Body of pancreas (tissue), 4 donors: ENCODE measurements at places on chromosomes 5 and 9. TPM values are rescaled to one million over a fixed set of nuclear protein-coding genes. Genes with fewer than 3 reads are reported as not detected.

GRCh38 chr5:34905564-34905963 is 9.7 kb downstream of the RAD1 start:
- DNase-seq = no peak

- DNase-seq = no peak
Observed at GRCh38 chr9:92098638-92099037, 16.6 kb downstream of the SPTLC1 start.

DNA sequence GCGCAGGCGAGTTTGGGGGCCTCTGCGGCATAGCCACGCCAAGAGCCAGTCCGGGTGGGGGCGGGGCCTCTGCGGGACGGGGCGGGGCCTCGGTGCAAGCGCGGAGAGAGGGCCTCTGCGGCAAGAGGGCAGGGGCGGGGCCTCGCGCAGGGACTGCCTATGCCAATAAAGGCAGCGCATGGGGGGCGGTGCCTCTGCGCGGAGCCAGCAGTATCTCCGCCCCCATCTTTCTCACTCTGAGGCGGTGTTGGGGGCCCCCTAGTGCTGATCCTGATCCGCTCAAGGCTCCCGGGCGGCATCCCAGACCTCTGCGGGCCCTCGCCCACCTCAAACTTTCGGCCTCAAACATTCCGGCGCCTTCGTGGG is 9.2 kb upstream of the GPRIN1 start:
- peak; percentile 44 for DNase-seq

DNA sequence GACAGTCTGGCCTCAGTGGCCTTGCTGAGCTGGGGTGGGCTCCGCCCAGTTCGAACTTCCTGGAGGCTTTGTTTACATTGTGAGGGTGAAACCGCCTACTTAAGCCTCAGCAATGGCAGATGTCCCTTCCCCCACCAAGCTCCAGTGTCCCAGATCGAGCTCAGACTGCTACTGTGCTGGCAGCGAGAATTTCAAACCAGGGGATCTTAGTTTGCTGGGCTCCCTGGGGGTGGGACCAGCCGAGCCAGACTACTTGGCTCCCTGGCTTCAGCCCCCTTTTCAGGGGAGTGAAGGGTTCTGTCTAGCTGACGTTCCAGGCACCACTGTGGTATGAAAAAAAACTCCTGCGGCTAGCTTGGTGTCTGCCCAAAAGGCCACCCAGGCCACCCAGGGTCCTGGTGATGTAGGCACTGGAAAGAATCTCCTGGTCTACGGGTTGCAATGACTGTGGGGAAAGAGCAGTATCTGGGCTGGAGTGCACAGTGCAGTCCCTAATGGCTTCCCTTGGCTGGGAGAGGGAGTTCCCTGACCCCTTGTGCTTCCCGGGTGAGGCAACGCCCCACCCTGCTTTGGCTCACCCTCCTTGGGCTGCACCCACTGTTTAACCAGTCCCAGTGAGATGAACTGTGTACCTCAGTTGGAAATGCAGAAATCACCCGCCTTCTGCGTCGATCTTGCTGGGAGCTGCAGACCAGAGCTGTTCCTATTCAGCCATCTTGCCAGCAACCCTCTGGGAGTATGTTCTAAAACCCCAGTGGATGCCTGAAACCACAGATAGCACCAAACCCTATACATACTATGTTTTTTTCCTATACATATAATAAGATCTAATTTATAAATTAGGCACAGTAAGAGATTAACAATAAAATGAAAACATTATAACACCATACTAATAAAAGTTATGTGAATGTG is 95.5 kb downstream of the TMEM161B start:
- no peak for DNase-seq

GRCh38 chr9:7935681-7936080 is 136.1 kb upstream of the DMAC1 start:
- DNase-seq = no peak

DNA sequence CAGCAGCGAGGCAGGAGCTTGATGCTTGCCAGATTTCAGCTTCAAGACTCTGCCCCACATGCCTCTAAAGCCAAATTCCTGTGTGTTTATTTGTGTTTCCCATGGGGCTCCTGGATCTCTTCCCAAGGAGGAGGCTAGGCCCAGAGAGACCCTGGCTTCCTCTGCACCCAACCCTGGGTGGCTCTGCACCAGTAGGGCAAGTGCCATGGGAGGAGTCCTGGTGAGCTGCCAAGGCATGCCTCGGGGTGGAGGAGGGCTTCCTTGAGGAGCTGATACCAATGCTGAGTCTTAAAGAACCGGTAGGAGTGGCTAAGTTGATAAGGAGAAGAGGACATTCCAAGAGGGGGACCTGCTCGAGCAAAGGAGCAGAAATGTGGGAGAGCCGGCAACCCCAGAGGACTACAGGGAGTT is 6.8 kb upstream of the TIFAB start:
- no peak for DNase-seq

DNA sequence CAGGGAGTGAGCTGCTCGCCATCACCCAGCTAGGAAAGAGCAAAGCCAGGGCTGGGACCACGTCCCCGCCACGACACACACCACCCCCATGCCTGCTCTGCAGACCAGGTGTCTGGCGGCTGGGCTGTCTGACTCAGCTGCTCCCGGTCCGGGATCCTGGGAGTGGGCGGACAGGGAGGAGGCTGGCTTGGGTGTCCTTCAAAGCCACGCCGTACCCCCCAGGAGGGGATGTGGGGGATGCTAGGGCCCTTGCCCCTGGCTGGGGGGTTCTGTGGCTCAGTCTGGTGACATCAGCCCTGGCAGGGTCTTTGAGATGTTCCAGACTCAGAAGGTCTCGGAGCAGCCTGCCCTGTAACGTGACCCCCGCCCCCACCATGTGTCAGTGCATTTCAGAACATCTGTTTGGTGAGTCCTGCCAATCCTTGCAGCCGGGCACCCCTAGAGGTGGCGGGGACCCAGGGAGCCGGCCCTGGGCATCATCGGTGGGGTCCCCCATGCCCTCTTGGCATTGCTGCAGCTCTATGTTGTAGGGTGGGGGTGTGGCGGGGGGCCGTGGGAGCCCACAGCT is 62.3 kb downstream of the HMCN2 start:
- no peak for DNase-seq

DNA sequence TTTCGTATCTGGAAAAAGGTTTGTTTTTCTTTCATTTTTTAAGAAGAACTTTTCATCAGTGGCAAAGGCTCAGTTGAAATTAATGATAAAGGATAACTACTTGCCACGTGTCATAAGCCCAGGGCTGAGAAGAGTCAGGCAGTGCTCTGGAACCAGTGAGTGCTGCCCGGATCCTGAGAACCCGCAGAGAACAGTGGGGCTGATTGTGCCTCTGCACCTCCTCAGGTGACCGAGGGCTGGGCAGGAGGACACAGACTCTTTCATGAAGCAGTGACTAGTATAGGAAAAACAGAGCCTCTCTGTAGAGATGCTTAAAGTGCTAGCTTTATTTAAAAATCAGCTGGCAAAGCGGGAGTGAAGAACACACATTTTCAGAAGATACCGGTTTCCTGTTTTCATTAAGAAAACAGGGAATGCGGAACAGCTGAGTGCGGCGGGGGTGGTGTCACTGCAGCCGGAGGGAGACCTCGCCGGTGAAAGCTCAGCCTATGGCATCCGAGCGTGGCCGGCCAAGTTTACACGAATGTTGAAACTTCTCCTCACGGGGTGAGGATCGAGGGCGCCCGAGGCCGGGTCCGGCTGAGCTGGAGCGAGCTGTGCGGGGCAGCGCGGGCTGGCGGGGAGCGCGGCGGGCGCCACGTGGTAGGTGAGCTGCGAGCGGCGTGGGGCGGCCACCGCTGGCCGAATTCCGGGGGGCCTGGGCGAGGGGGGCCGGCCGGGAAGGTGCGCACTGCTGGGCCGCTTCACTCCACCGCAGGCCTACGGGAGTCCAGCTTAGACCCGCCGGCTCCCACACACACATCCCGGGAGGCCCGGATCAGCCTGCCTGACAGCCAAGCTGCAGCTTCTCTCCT is 134.7 kb upstream of the DMRT1 start:
- peak; percentile 75 for DNase-seq

GRCh38 chr5:86124333-86124732 is 493.4 kb upstream of the COX7C start:
- DNase-seq = no peak

DNA sequence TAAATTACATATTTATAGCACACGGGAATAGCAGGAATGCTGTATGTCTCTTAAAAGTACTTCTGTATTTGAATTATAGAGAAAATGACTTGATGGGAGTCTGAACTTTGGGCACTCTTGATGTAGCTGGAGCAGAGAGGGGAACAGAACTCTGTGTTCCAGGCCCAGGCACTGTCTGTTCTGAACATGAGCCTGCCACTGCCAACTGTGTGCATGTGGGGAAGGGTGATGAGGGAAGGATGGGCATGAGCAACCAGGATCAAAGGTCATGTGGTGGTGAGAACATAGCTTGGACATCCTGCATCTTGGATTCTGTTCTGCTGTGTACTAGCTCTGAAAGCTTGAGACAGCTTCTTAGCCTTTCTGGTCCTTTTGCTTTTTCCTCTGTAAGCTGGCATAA is 16.4 kb upstream of the ZBED3 start:
- DNase-seq = no peak

DNA sequence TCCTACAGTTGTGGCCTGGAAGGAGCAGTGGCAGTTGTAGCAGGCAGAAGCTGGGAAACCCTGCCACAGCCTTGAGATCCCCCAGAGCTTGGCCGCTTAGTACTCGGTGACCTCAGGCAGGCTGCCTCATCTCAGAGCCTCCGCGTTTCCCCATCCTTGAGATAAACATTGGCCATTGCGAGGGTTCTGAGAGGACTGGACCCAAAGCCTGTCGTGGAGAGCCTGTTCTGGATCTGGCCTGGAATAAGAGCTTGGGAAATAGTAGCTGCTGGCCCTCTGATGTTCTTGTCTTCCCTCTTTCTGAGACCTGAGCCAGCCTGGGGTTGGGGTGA is 1.3 kb downstream of the MIGA2 start:
- DNase-seq = no peak

GRCh38 chr5:139898981-139899380 is 103.4 kb downstream of the PSD2 start:
- DNase-seq = no peak

GRCh38 chr5:174571662-174572397 is 152.6 kb upstream of the MSX2 start:
- DNase-seq = peak; percentile 52

DNA sequence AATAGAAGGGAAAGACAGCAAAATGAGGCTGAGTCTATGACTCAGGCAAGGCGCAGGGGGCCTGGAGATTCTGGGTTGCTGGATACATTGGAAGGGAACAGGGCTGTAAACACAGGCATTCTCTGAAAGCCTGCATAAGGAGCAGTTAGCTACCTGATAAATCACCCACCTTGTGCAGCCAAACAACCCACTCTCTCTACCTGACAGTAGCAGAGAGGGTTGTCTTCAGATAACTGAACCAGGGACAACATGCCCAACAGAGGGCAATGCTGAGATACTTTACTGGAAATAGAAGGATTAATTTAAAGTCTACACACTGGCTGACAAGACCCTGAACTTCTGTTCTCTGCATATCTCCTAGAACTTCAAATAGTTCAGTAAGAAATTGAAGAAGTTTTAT is 161.6 kb downstream of the KCTD16 start:
- DNase-seq = peak; percentile 33

- DNase-seq = peak; percentile 44
Observed at GRCh38 chr9:136578915-136579649, 33.2 kb upstream of the NOTCH1 start.

TMOD1 gene
- 16.1 TPM for total RNA-seq

LRRC26 gene
- total RNA-seq = not detected

CNTNAP3B gene
- 11.2 TPM for total RNA-seq

SLC12A7 gene
- 35.5 TPM for total RNA-seq

SLC36A2 gene
- not detected for total RNA-seq

BSPRY gene
- 27.0 TPM for total RNA-seq

PCDHGC4 gene
- 1.6 TPM for total RNA-seq

ESM1 gene
- not detected for total RNA-seq

DPM2 gene
- total RNA-seq = 39.9 TPM
